ENCODE measurements at places on chromosomes 13 and 19. TPM values are rescaled to one million over a fixed set of nuclear protein-coding genes. Genes with fewer than 3 reads are reported as not detected.

DNA sequence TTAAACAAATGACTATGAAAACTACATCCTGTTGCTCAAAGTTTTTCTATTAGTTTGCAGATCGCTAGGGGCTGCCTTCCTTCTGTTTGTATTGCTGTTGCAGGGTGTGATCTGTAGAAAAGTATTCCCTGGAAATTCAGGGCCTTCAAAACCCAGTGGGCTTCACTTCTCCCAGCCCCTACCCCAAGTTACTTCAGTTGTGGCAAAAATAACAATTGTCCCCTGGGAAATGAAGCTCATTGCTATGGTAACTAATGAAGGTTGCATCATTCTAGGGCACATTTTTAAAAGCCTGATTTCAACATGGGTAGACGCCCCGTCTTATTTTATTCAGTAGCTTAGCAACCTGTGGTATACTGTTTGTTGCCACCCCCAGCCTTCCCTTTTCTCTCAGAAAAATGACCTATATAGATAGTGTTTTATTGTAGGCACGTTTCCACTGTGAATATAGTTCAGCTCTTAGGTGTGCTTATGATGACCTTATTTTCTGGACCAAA lies 60.9 kb downstream of the WDFY2 start:
- DNase-seq: no peak

GRCh38 chr13:113351514-113352026 lies 12.4 kb downstream of the GRTP1 start:
- no peak for DNase-seq

DNA sequence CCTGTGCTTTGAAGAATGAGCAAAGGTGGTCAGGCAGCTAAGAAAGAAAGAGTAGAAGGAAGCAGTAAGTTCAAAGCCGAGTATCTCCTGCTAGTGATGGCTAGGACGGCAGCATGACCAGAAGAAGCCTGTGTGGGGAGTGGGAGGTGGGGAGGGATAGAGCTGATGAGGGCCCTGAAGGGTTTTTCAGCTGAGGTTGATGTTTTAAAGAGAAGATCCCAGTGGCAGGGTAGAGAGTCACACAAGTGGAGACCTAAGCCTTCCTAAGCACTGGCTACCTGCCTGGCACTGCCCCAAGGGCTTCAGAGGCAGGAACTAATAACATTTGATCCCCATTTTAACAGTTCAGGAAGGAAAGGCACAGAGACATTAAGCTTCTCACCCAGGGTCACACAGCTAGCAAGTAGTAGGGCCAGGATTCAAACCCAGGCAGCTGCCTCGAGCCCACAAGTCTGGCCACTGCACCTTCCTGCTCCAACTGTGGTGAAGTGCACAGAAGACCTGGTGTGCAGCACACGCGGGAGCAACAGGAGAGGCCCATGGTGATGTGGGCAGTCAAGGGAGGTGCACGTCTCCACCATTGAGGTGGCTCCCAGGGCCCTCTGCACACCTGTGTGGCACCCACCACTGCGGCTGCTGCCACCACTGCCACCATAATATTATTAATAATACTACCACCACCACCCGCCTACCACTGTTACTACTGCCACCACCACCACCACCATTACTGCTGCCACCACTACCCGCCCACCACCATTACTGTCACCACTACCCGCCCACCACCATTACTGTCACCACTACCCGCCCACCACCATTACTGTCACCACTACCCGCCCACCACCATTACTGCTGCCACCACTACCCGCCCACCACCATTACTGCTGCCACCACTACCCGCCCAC lies 22.1 kb downstream of the CUL4A start:
- DNase-seq: no peak

GRCh38 chr13:30851697-30852096 lies 54.4 kb upstream of the MEDAG start:
- DNase-seq: no peak

DNA sequence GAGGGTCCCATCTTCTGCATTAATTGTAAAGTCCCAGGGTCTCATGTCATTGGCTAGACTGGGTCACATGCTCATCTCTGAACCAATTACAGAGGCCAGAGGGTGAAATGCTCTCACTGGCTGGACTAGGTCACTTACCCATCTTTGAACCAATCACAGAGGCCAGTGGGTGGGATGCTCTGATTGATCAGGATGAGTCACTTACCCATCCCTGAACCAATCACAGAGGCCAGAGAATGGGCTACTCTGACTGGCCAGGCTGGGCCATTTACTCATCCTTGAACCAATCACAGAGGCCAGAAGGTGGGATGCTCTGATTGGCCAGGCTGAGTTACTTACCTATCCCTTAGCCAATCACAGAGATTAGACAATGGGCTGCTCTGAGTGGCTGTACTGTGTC lies 5.3 kb downstream of the MISP start:
- DNase-seq: no peak

DNA sequence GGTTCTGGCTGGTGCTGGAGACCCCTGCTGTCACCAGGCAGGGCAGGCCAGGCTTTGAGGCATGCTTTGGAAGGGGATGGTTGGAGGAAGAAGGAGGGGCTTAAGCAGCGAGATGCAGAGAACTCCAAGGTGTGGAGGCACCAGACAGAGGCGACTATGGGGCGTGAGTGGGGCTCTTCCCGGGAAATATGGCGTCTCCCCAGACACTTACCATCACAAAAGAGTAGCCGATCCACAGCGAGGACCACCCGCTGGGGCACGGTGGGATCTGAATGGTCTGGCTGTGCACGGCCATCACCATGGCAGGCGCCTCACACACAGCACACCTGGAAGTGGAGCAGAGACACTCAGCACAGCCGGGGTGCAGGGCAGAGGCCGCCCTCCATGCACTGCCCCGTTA lies 151.9 kb downstream of the COL4A1 start:
- DNase-seq: no peak

DNA sequence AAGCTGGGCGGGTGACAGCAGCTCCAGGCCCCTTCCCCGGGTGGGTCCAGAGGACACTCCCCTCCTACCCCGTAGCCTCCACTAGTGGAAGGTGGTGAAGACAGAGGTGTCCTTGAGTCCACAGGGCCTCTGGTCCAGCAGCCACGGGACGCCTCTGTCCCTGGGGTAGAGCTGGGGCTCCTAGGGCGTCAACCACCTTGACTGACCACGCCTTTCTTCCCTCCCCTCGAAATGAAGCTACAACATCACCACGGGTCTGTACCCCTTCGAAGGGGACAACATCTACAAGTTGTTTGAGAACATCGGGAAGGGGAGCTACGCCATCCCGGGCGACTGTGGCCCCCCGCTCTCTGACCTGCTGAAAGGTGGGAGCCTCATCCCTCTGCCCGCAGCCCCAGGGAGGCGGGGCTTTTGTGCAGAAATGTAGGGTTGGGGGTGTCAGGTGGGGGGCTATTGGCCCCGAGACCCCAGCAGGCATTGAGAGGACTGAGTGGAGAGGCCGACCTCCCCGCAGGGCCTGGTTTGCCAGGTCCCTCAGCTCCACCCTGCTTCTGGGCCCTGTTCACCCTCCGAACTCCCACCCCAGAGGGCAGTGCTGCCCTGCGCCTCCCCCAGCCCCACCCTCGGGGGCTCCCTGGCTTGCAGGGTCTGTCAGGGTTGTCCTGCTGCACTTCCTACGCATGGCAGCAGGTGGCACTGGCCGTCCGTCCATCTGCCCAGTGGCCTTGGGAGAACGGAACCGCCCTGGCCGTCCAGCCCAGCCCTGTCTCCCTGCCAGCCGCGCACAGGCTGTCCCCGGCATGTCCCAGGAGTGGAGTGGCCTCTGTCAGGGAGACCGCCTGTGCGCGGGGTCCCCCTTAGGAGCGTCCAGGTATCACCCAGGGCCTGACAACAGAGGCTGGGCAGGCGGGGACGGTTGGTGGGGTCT lies 15.7 kb downstream of the STK11 start:
- no peak for DNase-seq

GRCh38 chr13:101065329-101065728 lies 351.0 kb downstream of the NALCN start:
- no peak for DNase-seq

Gene IZUMO2
- 0.13 TPM for polyA plus RNA-seq

Gene ATP11A
- polyA plus RNA-seq: 39.0 TPM

Gene PSG5
- not detected for polyA plus RNA-seq

Gene SIGLEC8
- 0.10 TPM for polyA plus RNA-seq

Gene LGALS7
- not detected for polyA plus RNA-seq

Gene MRPL4
- polyA plus RNA-seq: 58.1 TPM
